NT2/D1 (cell line): ENCODE measurements at places on chromosomes 11 and 22.

- peak; percentile 55 for DNase-seq
Measured at GRCh38 chr22:22558972-22559603, at the start of gene PRAME. Gene PRAME (minus strand): TSS chr22:22559265. CDS start chr22:22556832, 2,433 bp downstream.

- DNase-seq, result no peak
Measured at GRCh38 chr11:123448823-123449222, 18.8 kb downstream of the GRAMD1B start.

- no peak for DNase-seq
Measured at GRCh38 chr11:122141725-122142124, 25.7 kb upstream of the BLID start.

DNA sequence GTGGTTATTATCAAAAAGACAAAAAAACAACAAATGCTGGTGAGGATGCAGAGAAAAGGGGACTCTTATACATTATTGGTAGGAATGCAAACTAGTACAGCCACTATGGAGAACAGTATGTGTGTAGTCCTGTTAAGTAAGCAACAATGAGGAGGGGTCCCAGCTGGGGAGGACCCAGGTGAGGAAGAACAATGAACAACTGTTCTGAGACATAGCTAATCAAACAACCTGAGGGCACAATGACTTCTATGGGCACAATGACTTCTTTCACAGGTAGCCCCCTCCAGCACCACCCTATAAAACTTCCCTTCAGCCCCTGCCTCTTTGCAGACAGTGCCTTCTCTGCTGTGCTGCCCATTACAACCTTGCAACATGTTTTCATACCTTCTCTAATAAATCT is 5.6 kb downstream of the JAML start:
- DNase-seq, result no peak

GRCh38 chr11:130396965-130397364 is 31.4 kb downstream of the ADAMTS8 start:
- DNase-seq, result no peak

DNA sequence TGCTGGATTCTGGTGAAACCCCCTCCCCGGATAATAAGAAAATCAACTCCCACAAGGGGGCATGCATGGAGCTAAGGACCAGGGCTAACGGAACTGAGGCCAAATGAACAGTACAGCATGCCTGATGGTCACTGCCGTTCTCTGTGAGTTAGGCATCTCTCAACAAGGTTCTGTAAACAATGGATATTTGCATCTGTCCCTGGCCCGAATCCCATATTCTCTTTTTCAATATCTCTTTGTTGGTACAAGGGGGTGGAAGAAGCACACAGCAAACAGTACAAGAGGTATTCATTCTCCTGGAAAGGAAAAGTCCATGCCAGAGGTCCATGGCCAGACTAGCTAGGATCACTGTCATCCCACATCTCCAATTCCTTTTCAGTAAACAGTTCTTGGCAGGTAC is 32.2 kb upstream of the APOA1 start:
- DNase-seq, result no peak

DNA sequence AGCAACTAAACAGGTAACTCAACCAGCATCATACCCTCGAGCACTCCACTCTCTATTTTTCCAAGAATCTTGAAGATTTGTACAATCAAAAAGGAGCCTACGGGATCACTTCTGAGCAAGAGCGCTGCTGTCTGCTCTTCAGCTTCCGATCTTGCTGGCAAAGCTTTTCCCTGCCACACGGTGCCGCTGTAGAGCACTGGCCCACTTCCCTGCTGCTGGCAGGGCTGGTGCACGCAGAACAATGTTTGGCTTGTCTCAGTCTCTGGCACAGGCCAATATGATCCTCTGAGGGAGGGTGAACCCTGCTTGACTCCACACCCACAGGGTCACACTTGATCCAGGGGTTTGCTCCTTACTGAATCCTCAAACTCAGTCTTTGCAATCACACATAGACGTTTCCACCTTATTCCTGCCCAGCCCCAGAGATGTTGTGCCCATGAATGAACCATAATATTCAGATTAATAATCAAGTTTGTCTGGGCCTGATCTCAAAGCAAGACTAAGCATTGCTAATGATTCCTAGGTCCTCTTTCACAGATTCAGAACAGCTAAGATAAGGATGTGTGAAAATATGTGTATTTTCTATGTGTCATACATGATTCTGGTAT is 536.6 kb downstream of the SOX6 start:
- DNase-seq, result peak; percentile 18

GRCh38 chr11:60982184-60982583 is 10.7 kb downstream of the CD6 start:
- no peak for DNase-seq

DNA sequence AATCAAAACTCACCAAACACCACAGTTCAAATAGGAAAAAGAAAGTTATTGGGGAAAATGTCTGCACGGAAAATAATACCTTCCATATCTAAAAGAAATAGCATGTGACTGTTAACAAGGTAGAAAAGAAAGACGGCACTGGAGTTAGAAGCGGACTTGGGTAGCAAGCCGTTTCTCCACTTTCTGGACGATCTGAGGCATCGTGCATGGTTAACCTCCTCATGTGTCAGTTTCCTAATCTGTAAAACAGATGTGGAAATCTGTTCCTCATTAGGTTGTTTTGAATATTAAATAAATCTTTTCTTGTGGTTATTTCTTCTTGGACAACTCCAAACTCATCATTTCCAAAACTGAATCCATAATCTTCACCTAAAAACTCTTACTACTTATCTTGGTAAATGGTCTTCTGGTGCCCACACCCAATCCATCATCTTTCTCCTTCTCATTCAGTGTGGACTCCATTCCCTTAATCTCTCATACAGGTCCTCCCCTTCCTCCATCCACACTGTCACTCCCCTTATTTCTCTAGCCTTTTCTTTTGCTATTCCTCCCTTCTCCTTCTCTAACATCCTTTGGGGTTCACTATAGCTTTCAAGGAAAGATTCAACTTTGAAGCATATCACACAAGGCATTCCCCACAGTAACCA is 53.5 kb downstream of the VSIG10L2 start:
- no peak for DNase-seq

DNA sequence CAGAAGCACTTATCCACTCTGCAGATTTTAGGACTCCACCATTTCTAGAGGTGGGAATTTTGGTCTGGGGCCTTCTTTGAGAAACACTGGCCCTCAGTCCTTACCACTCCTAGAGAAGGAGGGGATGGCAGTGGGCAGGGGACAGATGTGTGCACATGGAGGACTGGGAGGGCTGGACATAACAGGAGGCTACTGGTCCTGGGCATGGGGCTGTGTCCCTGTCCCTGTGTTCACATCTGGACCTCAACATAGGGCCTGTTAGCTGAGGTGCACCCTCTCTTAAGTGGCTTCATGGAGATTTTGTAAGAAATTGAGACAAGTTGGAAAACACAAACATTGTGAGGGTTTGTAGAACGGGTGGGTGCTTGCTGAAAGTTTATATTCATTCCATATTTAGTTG is 103.4 kb downstream of the ATXN10 start:
- no peak for DNase-seq
